ENCODE measurements at places on chromosomes 7 and 10.

GRCh38 chr10:48608279-48608681 is 3.4 kb upstream of the ARHGAP22 start:
- DNase-seq = no peak

GRCh38 chr7:154744256-154744860 is 258.6 kb downstream of the PAXIP1 start:
- peak; percentile 1 for DNase-seq

GRCh38 chr10:72935361-72935760 is 19.2 kb downstream of the PLA2G12B start:
- peak; percentile 55 for DNase-seq

DNA sequence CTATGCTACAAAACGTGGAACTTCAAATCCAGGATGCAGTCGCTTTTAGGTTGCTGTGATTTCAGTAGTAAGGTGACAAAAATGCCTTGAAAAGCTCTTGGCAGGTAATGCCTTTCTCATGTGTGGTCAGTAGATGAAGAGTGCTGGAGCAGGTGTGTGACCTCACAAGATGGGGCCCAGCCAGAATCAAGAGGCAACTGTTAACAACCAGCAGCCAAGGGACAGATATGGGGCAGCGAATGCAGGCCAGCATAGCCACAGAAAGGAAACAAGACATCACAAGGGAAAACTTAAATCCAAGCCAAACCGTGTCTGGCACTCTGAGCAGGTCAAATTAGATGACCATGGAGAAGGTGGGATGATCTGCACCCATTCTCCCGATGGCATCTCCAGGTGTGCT is 12.3 kb downstream of the HUS1 start:
- no peak for DNase-seq

DNA sequence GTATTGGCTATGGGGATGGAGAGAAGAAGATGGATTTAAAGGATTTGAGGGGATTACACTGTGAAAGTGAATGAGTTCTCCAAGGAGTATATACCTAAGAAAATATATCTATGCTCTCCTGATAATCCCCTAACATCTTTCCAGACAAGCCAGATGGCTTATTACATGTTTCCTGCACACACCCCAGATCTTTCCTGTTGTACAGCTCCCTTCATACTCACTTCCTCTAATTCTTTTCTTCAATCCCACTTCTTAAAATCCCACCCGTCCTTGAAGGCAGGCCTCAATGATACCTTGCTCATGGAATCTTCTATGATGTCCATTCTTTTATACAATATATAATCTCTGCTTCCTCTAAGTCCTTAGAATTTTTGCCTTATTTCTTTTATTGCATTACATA is 317.2 kb upstream of the DGKB start:
- no peak for DNase-seq

Measured in fibroblast of skin of right biceps (primary cell).